ENCODE measurements at places on chromosomes 7 and 10. TPM values are rescaled to one million over a fixed set of nuclear protein-coding genes. Genes with fewer than 3 reads are reported as not detected.

Gene MAT1A
- total RNA-seq: not detected

Gene CYP3A5
- 0.57 TPM for total RNA-seq

Gene LLCFC1
- total RNA-seq: not detected

Gene IGFBP3
- total RNA-seq: 265 TPM

Gene FGFR2
- 1.9 TPM for total RNA-seq

Measured in Daoy (cell line).